ENCODE measurements at places on chromosomes 5 and 9.

DNA sequence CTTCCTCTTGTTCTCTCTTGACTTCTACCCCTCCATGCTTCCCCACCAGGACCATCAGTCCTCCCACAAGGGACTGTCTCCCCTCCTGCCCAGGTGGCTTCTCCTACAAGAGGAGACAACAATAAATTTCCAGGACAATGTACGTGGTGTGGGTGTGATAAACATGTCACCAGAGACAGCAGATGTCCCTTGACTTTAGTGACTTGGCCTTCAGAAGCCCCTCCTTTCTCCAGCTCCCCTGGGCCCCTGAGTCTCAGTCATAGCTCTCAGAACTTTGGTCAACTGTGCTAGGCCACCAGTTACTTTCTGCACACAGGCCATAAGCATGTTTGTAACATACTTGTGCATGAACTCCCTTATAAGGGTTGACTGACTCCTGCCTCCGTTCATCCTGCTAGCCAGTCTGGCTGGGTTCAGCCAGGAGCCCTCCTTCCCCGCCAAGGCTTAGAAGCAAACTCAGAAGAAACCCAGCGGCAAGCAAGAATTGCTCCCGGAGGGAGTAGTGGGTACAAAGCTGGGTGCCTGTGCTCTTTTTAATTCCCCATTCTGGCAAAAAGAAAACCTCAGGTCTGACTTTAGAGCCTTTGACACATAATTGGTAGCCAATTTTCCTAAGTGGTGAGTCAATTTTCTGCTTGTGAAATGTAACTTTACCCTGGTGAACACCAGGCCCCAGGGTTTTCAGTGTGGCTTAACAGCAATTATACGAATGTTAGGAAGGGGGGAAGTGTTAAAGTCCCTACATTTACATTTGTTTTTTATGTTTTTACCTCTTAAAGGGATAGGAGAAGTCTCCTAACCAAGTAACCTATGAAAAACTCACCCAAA is 49.2 kb downstream of the EBF1 start:
- no peak for DNase-seq

- no peak for DNase-seq
Observed at GRCh38 chr9:1837453-1838084, 177.6 kb upstream of the SMARCA2 start.

DNA sequence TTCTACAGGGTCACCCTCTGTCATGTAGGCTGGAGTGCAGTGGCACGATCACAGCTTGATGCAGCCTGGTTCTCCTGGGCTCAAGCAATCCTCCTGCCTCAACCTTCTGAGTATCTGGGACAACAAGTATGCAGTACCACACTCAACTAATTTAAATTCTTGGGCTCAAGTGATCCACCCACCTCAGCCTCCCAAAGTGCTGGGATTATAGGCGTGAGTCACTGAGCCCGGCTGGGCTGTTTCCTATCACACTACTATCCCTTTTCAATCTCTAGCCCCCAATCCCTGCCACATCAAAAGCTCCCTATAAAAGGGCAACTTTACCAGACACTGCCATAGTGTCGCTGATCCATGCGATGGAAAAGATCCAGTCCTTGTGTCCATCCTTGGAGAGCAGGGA is 20.4 kb downstream of the DCAF12 start:
- no peak for DNase-seq

- DNase-seq = no peak
Observed at GRCh38 chr9:32526041-32526706, at the start of gene RIGI. Gene RIGI, minus strand, starts transcription at chr9:32526196. Its CDS starts 30 bp downstream, at chr9:32526166.

DNA sequence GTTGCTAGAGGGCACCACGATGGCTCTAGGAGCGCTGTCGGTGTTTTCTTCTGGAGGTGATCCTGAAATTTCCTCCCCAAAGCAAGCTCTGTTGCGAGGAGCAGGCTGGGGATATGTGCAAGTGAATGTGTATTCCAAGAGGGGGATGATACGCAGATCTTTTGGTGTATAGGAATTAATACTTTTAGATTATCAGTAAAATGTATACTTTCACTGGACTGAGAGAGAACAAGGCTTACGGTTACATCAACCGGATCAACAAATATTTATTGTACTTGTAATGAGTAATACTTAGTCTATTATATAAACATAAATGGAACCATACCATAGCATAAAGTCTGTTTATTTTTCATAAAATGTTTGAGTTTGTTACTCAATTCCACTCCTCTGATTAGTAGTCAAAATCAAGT is 632 bp upstream of the PRKAA1 start:
- no peak for DNase-seq

DNA sequence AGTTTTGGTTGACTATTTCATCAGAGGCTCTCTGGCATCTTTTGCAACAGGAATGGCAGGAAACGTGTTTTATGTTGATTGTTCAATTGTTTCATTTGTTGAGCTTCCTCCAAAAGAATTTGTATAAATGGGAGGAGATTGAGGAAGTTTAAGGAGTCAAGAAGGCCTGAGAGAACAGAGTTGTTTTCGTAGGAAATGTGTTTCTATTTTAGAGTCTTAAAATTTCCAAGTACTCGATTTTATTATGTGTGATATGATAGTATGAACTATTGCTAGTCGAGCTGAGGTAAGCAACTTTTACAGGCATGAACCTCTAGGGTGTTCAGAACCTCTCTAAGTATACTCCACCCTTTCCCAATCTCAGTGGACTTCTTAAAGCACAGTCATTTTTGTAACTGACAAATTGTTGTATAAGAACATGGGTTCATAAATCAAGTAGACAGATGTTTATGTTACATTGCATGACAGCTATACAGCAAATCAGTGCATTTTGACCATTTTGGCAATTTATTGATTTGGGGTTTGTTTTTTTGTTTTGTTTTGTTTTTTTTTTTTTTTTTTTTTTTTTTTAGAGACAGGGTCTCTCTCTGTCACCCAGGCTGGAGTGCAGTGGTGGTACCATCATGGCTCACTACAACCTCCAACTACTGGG is 47.4 kb downstream of the POLK start:
- DNase-seq = no peak
